ENCODE measurements at places on chromosomes 12 and 14.

- peak; percentile 72 for DNase-seq
These were observed 22.6 kb upstream of the PKP2 start for GRCh38 chr12:32918890-32919801.

GRCh38 chr12:124715121-124715990 lies 147.9 kb upstream of the NCOR2 start:
- peak; percentile 12 for DNase-seq

- DNase-seq = peak; percentile 21
These were observed 233.4 kb upstream of the PELI2 start for GRCh38 chr14:55884819-55885218.

- DNase-seq = no peak
These were observed 25.4 kb upstream of the HMGA2 start for GRCh38 chr12:65798918-65799317.

DNA sequence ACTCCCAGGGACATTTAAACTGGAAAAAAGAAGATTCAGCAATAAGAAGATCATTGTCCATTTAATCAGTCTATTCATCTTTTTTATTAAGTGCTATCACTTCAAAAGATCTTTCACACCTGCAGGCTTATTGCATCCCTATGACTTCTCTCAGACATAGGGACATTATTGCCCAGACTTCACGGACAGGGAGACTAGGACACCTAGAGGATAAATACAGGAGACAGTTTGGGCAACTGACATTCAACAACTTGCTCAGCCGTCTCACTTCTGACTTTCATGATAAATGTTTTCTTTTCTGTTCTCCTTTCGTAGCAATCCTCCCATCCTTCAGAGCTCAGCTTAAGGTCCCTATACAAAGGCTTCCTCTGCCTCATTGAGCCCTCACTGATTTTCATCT lies 84.3 kb downstream of the TMEM30B start:
- no peak for DNase-seq

DNA sequence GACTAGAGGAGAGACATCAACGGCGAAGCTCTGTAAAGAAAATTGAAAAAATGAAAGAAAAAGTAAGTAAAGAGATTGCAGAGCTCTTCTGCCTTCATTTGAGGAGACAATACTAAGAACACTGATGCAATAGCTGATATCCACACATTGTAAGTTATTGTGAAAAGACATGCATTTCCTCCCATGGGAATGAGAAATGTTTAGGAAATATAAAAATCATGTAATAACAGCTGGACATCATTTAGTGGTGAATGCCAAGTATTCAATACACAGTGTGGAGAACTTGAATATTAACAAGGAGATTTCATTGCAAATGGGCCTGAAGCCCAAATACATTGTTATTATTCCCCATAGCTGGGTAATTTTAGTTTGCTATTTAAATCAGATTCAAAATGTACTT lies 179.2 kb downstream of the KICS2 start:
- no peak for DNase-seq

DNA sequence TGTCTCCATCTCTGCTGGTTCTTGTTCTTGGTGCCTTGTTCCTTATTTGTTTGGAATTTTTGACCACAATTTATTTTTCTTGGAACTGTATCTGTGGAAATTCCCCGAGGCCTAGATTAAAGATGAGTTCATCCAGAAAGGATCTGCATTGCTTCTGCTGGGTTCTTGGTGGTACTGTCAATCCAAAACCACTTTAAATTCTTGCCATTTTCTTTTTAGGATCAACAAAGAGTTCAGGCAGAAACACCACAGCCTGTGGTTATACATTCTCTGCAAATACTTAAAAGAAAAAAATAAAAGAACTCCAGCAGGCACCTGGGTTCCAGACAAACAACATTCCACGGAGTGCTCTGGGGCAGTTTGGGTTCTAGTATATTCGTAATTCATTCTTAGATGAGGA lies 6.0 kb upstream of the VAMP1 start:
- no peak for DNase-seq

DNA sequence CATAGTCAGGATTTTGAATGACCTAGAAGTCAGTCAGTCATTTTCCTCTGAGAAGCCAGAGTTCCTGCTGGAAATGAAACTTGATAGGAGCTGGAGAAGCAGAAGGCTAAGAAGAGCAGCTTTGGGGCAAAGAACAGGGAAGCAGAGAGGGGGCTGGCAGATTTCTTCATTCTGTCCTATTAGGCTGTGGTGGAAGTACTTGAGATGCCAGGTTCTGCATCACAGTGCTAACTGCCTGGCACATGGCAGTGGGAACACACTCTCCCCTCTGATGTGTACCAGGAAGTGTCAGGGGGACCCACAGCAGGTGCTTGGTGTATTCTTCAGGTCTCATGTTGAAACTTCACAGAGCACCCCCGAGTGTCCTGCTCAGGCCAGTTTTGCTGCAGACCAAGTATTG lies 61.0 kb downstream of the SUSD6 start:
- DNase-seq = peak; percentile 40

- no peak for DNase-seq
These were observed 10.4 kb upstream of the RMST start for GRCh38 chr12:97452230-97452629.

Measured in NCI-H2171 treated with DMSO at 0.1 percent for 48 hours (cell line).